ENCODE measurements at places on chromosomes 5 and 9.

DNA sequence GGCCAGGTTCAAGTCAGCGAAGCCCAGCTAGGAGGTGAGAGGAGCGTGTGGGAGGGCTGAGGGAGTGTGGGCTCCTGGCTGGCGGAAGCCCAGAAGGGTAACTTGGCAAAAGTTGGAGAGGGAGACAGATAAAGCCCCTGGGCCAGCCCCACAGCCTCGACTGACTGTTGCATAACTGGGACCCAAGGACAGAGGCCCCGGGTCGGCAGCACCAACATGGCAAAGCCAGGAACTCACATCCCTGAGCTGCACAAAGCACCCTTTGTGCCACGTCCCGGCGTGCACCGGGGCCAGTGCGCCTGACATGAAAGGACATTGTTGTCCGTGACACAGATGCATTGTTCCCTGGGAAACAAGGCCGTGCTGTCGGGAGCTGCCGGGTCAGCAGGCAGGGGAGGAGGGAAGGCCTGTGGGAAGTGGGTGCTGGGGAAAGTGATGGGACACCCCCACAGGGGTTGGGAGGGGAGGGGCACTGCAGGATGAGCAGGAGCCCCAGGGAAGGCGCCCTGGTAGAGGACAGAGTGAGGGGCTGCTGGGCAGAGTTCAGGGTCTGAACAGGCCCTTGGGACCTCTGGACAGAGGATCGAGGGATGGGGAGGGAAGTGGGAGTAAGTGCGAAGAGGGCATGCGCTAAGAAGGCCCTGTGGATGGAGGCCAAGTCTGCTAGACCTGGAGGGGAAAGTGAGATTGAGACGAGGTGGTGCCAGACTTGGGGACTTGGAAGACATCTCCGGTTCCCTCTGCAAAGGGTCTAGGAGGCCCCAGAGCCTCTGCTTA lies 13.0 kb upstream of the DPM2 start:
- no peak for DNase-seq

GRCh38 chr9:36876056-36876455 lies 158.0 kb downstream of the PAX5 start:
- DNase-seq: no peak

GRCh38 chr9:113580041-113580953 lies 116.8 kb downstream of the RGS3 start:
- DNase-seq: no peak

- DNase-seq: no peak
These were observed 42.9 kb downstream of the STARD4 start for GRCh38 chr5:111469293-111469896.

- DNase-seq: no peak
These were observed 27.0 kb downstream of the ZNF169 start for GRCh38 chr9:94286116-94286515.

- no peak for DNase-seq
These were observed 46.5 kb upstream of the CDK5RAP2 start for GRCh38 chr9:120626512-120626911.

GRCh38 chr5:96816411-96816939 lies 8.7 kb upstream of the ERAP1 start:
- no peak for DNase-seq

GRCh38 chr9:92550765-92551164 lies 15.0 kb upstream of the ECM2 start:
- no peak for DNase-seq

GRCh38 chr5:395921-396530 lies 47.0 kb upstream of the EXOC3 start:
- no peak for DNase-seq

- no peak for DNase-seq
These were observed 12.6 kb downstream of the FOXD1 start for GRCh38 chr5:73435759-73436534.

DNA sequence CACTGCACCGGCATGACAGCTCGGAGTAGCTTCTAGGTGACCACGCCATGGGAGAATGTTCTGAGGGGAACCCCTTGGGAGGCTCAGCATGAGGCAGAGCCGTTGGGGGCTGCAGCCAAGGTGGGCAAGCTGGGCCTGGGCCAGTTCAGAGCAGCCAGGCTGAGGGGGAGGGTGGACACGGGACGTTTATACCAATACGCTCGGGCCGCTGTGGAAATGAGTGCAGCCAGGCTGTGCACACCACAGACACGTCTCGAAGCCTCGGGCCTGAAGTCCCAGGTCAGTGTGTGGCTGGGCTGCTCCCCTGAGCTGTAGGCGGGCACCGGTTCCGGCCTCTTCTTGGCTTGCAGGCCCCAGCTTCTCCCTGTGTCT lies 28.9 kb upstream of the SLC12A7 start:
- no peak for DNase-seq

- no peak for DNase-seq
These were observed 8.4 kb downstream of the SMARCA2 start for GRCh38 chr9:2023532-2023931.

GRCh38 chr5:123690821-123691220 lies 178.8 kb downstream of the CSNK1G3 start:
- no peak for DNase-seq
